ENCODE measurements at places on chromosomes 3 and 15.

GRCh38 chr3:197458179-197458707 lies 97.5 kb downstream of the BDH1 start:
- DNase-seq, result peak; percentile 54

- no peak for DNase-seq
These were observed 170.1 kb upstream of the NECTIN3 start for GRCh38 chr3:110901536-110901935.

DNA sequence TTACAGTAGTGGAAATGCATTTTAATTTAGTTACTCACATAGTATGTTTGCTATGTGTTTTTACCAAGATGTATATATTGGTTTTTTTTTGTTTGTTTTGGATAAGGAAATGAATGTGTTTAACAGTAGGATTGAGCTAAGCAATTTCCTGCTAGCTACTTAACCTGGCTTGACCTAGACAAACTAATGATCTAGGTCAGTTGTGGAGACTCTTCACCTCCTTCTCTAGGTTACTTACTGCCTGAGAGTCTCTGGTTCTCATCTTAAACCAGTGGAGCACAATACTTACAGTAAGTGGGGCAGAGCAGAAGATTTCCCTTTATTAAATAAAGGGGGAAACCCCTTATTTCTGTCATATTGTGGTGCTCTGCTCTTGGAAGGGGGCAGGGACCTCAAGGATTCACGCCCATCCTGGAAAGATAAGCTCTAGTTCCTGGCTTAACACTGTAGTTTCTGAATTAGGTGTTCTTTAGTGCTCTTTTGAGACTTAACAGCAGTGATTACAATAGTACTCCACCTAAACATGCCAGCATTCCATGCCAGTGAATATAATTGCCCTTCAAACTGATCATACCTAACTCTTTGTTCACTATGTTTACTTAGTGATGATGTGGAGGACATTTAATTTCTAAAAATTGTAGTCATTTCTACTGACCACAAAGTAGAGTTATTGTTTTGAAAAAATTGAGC lies 79.9 kb downstream of the UBP1 start:
- DNase-seq, result no peak

GRCh38 chr15:77975332-77976094 lies 102.0 kb downstream of the TBC1D2B start:
- no peak for DNase-seq

DNA sequence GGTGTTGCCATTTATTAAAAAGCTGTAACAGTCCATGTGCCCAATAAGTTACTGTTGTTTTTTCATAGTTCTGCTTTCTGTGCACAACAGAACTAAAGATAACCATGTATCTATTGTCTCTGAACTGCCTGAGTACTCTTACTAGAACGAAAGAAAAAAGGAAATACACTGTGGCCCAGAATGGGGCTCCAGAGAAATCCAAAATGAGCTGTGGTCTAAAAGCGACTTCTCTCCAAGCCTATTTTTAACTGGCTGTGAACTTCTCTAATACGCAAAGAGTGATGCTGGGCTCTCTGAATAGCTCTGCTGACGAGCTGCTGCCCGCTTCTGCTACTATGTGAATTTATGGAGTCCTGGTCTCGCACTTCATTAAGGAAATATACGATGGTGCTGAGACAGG lies 56.2 kb upstream of the LPP start:
- DNase-seq, result no peak

DNA sequence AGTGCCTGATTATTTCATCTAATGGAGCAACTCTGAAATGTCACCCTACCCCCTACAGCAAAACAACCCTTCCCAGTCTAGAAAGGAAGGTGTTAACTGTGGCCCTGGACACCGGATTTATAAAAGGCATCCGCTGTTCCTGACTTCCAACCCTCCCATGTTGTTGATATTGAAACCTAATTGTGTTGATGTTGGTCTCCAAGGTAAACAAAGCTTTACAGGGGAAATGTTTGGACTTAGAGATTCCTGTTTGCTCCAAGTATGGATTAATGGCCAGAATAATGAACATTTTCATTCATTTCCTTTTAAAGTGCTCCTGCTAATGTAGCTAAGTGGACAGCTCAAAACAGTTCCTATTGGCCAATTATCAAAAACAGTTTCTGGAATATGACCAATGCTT lies 19.4 kb upstream of the LMCD1 start:
- DNase-seq, result no peak

- DNase-seq, result no peak
These were observed 397.2 kb downstream of the GAP43 start for GRCh38 chr3:116020495-116020894.

- DNase-seq, result no peak
These were observed 168.4 kb downstream of the STAC start for GRCh38 chr3:36548712-36549111.

- DNase-seq, result no peak
These were observed 228.0 kb upstream of the LRRFIP2 start for GRCh38 chr3:37402351-37402750.

GRCh38 chr3:119408243-119408950 lies 55.0 kb downstream of the TMEM39A start:
- DNase-seq, result no peak

DNA sequence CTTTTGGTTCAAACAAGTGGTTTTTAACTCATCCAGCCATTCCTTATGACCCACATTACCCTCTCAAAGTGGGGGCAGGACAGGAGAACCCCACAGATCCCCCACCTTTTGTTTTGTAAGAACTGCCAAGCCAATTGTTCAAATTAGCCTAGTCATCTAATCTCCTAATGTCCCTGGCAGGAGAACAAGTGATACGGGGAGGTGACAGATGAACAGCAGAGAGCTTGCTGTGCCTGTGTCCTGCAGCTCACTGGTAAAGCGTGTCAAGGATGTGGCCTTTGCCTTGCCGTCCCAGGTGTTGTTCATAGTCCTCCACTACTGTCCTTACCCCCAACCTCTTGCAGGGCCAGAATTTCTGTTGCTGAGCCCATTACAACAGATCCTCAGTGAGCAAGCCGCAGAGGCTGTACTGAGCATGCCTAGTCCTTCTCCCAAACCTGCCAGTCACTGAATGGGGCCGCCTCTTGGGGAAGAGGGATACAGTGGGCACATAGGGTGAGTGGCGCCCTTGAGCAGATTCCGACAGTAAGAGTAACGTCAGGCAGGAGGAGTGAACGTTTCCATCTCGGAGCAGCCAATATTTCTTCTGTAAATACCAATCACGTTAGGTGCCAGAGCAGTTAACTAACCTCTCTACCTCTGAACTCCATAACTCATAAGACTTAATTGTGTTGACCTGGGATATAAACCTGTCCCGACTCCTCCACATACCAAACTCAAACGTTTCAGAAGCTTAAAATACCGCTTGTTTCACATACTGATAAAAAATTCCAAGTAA lies 87.4 kb downstream of the ITPR1 start:
- DNase-seq, result no peak

- no peak for DNase-seq
These were observed 907.4 kb downstream of the MCTP2 start for GRCh38 chr15:95138604-95139270.

- DNase-seq, result no peak
These were observed 6.1 kb downstream of the OR5H1 start for GRCh38 chr3:98136631-98137030.

- DNase-seq, result peak; percentile 3
These were observed 256.5 kb downstream of the THRB start for GRCh38 chr3:24237971-24238706.

- no peak for DNase-seq
These were observed 20.1 kb downstream of the HES1 start for GRCh38 chr3:194156095-194156494.

- DNase-seq, result no peak
These were observed 587.9 kb downstream of the GBE1 start for GRCh38 chr3:81173514-81173913.

DNA sequence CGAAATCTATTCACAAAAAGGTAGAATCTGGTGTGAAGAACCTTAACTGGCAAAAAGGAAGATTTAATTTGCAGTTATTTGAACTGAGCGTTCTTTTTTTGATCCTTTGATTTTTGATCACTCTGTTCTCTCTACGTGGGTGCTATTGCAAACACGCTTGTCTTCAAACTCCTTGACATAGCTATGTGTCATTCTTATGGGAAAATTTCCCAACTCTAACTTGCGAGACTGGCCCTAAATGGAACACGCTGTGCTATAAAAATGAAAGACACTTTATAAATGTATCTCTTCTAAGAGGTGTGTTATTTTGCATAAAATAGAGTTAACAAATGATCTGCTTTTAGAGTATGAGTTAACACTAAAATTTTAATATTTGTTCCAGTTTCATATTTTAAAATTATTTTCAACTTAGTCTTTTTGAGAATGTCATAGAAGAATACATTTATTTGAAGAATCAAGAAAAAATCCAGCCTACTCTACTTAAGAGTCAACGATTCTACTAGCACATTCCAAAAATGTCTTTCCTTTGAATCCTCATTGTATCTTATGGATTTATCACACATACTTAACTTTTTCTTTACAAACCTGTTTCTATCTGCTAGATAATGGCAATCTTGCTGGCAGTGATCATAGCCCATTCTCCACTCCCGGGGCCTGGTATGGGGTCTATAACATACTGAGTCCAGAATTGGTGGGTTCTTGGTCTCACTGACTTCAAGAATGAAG lies 610.0 kb upstream of the TBL1XR1 start:
- DNase-seq, result no peak

- DNase-seq, result no peak
These were observed 531.3 kb upstream of the UBE2E2 start for GRCh38 chr3:22671848-22672247.

- no peak for DNase-seq
These were observed 96.2 kb downstream of the ECT2 start for GRCh38 chr3:172846706-172847105.

DNA sequence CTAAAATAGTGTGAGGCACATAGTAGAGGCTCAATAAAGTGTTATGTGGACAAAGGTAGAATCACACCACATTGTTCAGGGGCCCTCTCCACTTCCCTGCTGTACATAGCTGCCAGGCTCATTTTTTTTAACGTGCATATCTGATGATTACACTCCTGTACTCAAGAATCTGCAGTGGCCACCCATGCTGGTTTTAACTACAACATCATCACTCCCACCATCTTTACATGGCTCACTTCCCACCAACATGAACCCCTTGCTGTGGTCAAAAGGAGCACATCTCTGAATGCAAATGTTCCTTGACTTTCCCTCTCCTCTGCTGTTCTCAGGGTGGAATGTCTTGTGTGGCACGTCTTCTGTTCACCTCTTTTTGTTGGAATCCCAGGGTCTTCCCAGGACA lies 76.7 kb downstream of the FEM1B start:
- DNase-seq, result no peak

GRCh38 chr3:20511863-20512505 lies 326.0 kb upstream of the SGO1 start:
- no peak for DNase-seq

GRCh38 chr3:72340476-72341379 lies 507.5 kb downstream of the SHQ1 start:
- no peak for DNase-seq

DNA sequence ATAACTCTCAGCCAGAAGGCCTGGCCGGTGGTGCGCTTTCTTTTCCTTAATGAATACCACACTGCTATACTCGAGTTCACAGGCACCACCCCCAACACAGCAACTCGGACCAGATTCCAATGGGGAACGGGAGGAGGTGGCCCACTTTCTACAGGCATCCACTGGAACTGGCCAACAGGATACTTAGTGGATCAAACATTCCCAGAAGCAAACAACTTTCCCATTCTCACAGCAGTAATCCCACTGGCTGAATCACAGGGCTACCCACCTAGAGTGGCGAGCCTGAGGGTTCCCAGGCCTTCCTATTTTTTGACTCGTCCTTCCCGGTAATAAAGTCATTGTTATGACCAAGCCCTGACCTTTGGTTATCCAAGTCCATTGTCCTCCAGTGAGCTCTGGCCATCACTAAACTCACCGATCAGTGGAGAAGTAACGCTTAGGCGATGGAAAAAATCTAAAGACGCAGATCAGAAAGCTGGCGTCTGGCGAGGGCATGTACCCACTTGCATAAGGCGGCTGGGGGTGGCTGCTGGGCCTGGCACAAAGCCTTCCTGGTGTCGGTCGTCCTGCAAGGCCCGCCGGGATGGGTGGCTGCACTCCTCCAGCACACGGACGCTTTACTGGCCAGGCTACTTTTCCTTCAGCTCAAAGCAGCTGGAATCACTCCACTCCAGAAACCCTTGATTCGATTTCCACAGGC lies 1.2 kb downstream of the EOGT start:
- no peak for DNase-seq

DNA sequence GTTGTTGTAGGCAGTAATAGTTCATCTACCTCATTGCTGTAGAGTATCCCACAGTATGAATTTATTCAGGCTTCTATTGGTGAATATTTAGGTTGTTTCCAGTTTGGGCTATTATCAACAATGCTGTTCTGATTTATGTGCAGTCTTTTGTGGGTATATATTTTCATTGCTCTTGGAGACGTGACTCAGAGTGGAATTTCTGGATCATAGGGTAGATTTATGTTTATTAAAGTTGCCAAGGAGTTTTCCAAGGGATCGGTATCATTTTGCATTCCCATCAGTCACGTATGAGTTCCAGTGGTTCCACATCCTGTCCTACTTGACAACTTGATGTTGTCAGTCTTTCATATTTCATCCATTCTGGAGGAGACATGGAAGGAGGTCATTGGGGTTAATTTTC lies 8.4 kb upstream of the HRH1 start:
- DNase-seq, result no peak

DNA sequence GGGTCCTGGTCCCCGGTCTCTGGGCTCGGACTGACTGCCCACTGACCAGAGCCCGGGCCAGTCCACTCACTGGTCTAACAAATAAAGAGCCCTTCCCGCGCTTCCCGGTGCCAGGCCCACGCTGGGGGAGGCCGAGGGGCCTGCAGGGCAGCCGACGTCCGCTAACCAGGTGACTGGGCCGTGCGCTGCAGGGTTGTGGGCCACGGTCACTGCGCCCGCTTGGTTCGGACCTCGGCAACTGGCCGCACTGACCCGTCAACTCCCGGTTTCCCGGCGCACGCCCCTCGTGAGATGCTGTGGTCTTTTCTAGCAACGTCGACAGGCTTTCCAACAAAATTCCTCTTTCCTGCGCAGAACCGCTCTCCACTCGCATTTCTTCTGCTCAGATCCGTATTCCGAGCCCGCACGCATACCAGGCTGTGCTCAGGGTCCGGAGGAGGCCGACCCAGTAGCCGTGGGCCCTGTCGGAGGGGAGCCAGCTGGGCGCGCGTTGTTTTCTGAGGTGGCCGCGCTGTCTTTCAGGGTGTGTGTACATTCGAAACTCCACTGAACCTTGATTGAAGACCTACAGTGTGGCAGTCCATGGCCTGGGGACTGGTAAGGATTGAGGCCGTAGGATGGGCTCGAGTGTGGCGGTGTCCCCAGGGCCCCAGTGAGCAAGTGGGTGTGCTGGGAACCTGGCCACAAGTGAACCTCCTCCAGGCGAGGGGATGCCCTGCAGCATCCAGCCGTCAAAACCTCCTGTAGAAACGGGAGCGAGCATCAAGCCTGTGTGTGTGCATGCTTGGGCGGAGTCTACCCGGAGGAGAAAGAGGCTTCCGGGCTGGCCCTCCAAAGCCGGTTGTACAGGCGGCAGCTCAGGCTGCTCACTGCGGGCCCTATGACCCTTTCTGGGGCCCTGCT lies 875 bp upstream of the NT5DC2 start:
- DNase-seq, result no peak

- DNase-seq, result no peak
These were observed 84.3 kb downstream of the RAP2B start for GRCh38 chr3:153246331-153246730.

- DNase-seq, result no peak
These were observed 22.3 kb upstream of the PSTPIP1 start for GRCh38 chr15:76972389-76973361.

Measured in activated naive CD4-positive, alpha-beta T cell treated with Interleukin-2 at 50 U/mL for 16 hours (primary cell).